Transverse colon (tissue), 4 donors: ENCODE measurements at places on chromosomes 1 and 21. TPM values are rescaled to one million over a fixed set of nuclear protein-coding genes. Genes with fewer than 3 reads are reported as not detected.

- no peak for DNase-seq
Measured at GRCh38 chr1:55316947-55317662, 101.9 kb upstream of the USP24 start.

- DNase-seq: no peak
Measured at GRCh38 chr1:23774174-23774880, 3.9 kb upstream of the PITHD1 start.

DNA sequence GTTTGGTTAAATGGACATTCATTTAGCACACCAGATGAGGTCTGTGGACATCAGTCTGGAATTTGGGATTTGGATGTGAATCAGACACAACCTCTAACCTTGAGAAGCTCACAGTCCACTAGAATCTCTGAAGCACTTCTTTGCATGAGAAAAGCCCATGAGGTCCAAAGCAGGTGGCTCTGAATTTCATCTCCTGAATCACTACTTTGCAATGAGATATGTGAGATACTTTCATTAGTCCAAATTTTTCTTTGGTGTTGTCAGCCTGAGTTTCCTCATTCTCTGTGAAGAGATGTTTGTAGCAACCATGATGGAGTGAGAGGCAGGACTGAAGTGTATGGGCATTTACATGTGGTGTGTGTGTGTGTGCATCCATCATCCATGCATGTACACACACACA is 16.5 kb upstream of the LCE2D start:
- no peak for DNase-seq

DNA sequence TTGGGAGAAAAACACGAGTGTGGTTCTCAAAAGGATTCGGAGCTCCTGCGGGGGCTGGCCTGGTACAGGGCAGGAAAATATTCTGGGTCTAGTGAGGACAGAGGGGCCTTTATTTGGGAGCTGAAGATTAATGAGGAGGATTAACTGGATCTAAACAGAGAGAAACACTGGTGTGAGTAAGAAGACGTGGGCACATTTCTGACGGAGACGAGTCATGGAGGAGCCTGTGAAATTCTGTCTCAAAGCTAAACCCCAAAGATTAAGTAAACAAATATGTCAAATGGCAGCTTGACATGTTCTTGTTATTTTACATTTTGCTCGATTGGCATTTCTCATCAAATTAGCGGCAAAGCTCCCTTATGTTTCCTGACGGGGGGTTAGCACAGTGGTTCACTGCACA is 12.8 kb downstream of the PROK1 start:
- DNase-seq: no peak

Gene UBL4B
- not detected for total RNA-seq
